DMS 273 treated with DMSO at 0.1 percent for 48 hours (cell line): ENCODE measurements at places on chromosomes 12 and 14.

- no peak for DNase-seq
Observed at GRCh38 chr14:96625426-96625985, 123.3 kb downstream of the PAPOLA start.

- no peak for DNase-seq
Observed at GRCh38 chr12:57797933-57798332, 15.3 kb downstream of the TSFM start.

GRCh38 chr12:7293670-7294069 lies 10.2 kb upstream of the ACSM4 start:
- DNase-seq, result no peak

DNA sequence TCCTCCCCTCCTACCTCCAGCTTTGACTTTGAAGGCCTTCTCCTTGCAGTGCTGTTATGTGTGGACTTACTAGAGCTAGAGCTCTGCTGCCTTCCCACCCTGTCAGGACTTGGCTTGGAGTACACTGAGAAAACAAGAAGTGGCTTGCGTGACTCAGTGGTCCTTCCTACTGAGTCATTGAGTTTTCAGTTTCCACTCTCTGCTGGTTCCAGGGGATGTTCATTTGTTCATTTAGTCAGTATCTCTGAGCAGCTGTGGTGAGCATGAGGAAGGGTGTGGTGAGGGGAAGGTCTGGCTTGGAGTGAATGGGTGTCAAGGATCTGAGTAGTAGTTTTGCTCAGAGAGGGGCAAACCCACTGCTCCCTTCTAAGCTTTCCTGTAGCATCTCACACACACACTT lies 17.2 kb upstream of the ELK3 start:
- DNase-seq, result no peak

- no peak for DNase-seq
Observed at GRCh38 chr12:66896797-66897196, 217.9 kb upstream of the GRIP1 start.

DNA sequence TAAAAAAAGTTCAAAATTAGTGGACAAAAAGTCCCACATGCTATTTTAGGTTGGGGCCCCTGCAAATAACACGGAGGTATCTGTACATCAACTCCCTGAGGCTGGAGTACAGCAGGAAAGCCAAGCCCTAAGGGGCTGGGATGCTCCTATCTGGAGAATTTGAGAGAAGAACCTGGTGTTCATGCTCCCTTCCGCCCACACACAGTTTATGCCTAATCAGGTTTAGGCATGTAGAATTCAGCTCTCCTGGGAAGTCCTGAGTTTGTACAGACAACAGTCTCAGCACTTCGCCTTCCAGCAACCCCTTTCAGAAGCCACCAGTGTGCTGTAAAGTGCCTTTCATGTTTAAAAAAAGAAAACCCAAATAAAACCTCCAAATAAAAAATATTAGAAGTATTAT lies 237.3 kb upstream of the GRIP1 start:
- DNase-seq, result no peak
